Skeletal muscle cell (primary cell): ENCODE measurements at places on chromosomes 11 and 22.

- peak; percentile 56 for DNase-seq
Observed at GRCh38 chr11:86592047-86592591, 80.3 kb downstream of the ME3 start.

- no peak for DNase-seq
Observed at GRCh38 chr11:112377946-112378345, 117.3 kb upstream of the PLET1 start.

GRCh38 chr22:27523711-27524110 is 277.8 kb downstream of the MN1 start:
- no peak for DNase-seq

- no peak for DNase-seq
Observed at GRCh38 chr11:8247312-8247711, 16.4 kb downstream of the LMO1 start.

GRCh38 chr11:110565357-110566336 is 135.9 kb downstream of the FDX1 start:
- no peak for DNase-seq

DNA sequence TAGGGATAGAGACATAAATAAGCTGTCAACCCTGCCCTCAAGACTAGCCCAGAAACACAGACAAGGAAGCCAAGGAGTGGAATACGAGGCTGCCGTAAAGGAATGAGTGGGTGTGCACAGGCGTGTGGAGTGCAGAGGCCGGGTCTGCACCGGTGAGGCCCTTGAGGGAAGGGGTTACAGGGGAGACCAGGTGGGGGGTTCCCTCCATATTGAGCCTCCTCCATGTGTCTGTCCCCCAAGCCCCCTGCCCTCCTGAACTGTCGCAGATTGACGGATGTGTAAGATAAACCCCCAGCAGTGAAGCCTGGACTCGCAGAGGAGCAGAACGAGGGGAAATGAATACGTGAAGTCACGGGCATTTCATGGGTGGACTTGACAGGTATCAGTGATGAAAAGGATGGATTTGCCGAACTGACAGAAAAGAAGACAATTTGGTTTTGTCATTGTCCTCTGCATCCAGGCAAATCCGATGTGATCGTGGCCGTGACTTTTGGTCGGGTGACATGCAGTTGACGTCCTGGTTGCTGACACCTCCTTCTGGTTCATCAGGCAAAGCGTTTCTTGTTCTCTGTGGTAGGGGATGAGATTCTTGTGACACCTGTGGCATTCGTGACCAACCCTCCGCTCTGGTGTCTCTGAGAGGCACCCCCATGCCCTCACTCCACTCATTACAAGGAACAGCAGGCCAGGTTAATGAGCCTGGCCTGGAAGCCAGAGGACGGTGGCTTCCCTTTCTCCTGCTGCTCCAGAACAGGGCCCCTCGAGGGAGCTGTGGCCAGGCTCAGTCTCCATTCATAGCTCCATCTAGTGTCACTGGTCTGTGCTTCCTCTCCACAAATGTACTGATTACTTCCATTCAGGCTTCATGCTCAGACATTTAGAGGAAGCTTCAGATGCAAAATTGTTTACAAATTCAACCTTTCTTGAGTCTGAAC is 223.1 kb upstream of the B3GAT1 start:
- no peak for DNase-seq

DNA sequence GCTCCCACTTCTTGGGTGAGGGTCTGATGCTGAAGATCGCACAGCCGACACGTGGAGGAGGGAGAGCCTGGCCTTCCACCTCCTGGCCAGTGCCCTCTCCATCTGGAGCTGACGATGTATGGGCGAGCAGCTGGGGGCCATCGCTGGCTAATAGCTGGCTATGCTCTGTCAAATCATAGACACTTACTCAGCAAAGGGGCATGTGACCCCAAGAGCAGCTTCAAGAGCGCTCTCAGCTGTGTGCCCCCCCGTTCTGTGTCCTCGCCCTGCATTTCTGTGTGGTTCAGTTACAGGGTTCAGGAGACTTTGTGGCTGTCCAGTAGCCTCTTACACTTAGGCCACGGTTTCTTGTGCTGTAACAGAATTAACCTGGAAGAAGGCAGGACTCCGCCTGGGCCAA is 26.4 kb downstream of the FBLN1 start:
- no peak for DNase-seq

- DNase-seq = no peak
Observed at GRCh38 chr22:26404851-26405421, 24.1 kb upstream of the ASPHD2 start.

DNA sequence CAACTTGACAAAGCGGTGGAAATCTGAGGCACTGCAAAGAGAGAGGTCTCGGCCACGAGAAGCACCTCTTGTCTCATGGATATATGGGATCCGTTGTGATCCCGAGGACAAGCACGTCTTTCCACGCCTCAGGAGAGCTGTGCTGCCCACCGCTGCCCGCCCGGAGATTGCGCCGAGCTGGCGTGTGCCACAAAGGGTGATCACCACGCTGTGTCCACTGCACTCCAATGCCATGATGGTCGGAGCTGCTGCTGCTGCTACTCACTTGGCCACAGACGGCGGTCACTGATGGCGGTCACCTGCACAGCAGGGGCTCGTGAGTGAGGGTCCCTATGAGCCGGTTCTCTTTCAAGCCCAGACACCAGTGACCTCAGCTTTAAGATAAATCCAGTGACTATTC is 51.1 kb downstream of the SHANK2 start:
- DNase-seq = no peak

DNA sequence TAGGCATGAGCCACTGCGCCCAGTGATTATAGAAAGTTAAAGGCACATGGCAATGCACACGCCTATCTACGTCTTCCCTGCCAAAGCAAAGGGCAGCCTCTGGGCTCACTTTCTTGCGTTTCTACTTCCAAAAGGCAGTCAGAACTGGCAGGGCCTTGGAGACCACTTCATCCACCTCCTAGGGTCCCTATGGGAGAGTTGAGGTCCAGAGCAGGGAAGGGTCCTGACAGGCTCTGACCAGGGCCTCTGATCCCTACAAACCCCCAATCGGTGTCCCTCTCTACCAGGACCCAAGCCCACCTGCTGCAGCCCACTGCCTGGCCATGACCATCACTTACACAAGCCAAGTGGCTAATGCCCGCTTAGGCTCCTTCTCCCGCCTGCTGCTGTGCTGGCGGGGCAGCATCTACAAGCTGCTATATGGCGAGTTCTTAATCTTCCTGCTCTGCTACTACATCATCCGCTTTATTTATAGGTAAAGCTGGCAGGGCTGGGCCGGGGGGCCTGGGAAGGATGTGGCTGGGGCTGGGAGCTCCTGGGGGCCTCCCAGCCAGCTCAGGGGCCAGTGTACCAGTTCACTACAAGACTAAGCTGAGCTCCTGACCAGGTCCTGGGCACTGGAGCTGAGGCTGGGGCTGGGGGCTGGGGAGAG is 1.5 kb downstream of the BEST1 start:
- DNase-seq = no peak

DNA sequence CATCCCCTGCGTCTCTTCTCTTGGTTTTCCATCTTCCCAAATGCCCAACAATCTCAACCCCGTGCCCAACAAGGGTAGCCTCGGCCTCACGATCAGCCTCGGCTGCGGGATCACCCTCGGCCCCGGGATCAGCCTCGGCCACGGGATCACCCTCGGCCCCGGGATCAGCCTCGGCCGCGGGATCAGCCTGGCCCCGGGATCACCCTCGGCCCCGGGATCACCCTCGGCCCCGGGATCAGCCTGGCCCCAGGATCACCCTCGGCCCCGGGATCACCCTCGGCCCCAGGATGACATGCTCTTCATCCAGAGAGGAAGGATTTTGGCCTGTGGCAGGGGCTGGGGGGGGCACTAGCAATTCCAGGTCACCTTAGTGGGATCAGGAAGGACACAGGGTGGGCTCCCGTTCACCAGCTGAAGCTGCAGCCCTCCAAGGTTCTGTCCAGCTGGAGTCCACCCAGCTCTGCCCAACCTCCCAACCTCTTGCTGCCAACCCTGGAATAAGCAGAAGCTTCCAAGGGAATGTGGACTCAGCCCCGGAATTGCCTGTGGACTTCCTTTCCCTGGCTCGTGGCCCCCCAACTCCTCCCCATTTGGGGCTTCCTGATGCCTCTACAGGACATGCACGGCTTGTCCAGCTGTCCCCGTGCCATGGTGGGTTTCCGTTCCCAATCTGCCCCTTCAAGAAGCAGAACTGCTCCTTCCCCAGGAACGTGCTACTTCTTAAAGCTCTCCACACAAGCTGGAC is 6.2 kb downstream of the ALG12 start:
- no peak for DNase-seq

DNA sequence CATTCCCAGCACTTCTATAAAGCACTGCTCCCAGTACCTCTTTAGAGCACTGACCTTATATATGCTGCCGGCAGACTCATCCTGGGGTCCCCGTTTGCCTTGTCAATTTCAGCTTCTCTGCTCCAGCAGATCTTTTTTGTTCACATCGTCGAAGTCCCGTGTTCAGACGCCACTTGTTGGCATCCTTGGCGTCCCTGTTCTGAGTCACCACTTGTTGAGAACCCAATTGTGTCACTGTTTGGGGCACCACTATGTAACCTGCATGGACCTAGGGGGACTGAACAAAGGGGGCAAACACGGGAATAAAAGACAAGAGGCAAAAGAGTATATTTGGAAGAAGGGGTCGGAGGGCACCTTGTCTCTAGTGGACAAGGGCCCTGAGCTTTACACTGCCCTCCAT is 25.5 kb downstream of the OR10A6 start:
- DNase-seq = no peak
